Activated CD4-positive, alpha-beta T cell treated with anti-CD3 and anti-CD28 coated beads for 36 hours (primary cell): ENCODE measurements at places on chromosomes 7 and 10. TPM values are rescaled to one million over a fixed set of nuclear protein-coding genes. Genes with fewer than 3 reads are reported as not detected.

DNA sequence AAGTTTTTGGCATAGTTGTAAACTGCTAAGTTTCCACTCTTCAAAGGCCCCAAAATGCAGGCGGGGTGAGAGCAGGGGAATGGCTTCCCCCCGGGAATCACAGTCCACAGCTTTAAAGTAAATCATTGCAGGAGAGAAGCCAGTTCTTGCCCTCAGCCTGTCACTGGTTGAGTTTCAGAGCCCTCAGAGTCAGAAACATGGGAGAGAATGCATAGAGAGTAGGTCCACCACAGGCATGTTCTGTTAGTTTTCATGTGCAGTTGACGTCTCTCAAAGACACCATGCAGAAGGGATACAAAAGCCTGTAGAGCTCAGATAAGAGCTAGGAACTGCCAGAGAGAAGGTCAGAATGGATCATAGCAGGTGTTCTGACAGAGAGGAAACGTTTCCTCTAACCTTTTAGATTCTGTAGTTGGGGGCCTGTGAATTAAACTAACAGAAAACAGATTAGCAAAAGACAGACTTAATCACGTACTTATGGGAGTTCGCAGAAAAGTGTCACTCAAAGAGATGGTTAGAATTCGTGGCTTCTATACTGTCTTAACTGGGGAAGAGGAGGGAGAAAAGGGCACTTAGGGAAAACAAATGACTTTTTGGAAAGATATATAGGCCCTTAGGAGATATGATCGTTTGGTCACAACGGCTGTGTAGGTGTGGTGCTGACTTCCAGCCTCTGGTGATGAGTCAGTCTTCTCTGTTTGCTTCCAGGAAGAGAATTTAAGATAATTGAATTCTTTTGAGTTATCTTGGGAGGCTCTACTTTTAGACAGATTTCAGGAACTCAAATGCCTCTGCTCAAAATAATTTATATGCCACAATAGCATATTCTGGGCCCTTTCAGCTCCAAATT is 48.0 kb upstream of the MSRB2 start:
- DNase-seq = no peak
- no peak overlapping the region for H3K4me3 ChIP-seq
- no peaks in the 10 kb centered on the region for H3K36me3 ChIP-seq
- H3K27me3 ChIP-seq = peaks cover 10% of the 10 kb centered on the region
- no peaks in the 10 kb centered on the region for H3K4me1 ChIP-seq

DNA sequence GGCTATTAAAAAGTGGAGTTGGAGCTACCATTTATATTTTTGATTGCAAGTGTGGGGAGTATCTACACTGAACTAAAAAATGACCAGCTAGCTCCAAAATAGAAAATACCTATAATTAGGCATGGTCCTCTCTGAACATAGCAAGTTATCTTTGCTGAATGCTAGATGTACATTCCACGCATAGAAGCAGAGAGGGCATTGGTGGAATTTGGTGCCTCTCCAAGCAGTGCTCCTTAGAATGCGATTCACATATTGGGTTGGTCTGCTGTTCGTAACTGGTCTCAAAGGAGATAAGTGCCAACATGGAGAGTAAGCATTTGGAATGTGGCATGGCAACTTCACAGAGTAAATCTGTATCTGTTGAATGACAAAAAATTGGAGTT is 196.2 kb downstream of the PTN start:
- no peak for DNase-seq
- no peak overlapping the region for H3K27ac ChIP-seq
- H3K27me3 ChIP-seq = no peaks in the 10 kb centered on the region
- H3K36me3 ChIP-seq = no peaks in the 10 kb centered on the region

GRCh38 chr7:129435414-129435829 is 1.2 kb downstream of the STRIP2 start:
- H3K27me3 ChIP-seq = peaks cover 7% of the 10 kb centered on the region
- DNase-seq = no peak
- H3K4me1 ChIP-seq = peaks cover 44% of the 10 kb centered on the region
- H3K36me3 ChIP-seq = peaks cover 34% of the 10 kb centered on the region
- peak overlapping the region; percentile 91 for H3K27ac ChIP-seq

DNA sequence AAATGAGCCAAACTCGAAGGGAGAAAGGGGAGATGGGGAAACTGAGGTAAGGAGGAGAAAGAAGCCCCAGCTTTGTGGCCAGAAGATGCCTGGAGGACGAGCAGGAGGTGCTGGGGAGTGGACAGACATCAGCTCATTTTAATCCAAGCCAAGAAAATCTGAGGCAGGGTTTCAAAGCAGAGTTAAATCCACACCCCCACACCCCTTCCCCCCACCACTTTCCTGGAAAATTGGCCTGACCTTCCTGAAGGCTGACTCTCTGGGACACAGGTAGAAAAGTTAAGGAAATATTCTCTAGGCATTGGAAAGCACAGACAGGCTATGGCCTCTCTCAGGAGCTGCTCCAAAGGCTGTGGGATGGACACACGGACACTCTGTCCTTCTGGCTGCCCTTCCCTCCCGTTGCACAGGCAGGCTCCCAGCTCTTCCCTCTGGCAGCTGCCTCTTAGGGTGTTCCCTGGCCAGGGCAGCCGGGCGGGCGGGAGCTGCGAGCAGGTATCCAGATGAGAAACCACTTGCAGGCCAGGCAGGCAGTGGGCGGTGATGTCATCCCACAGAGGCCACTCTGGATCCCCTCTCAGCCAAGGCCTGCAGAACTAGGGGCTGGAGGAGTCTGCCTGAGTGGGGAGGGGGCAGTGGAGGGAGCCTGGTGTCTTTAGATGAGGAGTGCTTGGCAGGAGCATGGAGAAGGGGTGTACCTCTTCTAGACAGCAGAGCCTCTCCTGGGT is 171.8 kb downstream of the NEURL1 start:
- no peaks in the 10 kb centered on the region for H3K36me3 ChIP-seq
- H3K4me3 ChIP-seq = no peak overlapping the region

DNA sequence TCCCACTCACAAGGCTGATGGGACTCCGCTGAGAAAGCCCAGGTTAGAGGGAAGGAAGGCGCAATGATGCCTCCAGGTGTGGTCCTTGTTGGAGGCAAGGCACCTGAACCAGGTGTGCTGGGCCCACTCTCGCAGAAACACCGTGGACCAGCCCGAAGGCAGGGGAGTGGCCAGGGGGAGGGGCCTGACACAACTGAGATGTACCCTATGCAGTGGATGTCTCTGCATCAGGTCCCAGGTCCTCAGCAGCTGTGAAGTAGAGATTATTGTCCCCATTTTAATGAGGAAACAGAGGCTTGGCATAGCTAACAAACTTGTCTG is 32.0 kb downstream of the GBX1 start:
- DNase-seq = no peak
- no peaks in the 10 kb centered on the region for H3K4me1 ChIP-seq
- H3K27ac ChIP-seq = no peak overlapping the region

DNA sequence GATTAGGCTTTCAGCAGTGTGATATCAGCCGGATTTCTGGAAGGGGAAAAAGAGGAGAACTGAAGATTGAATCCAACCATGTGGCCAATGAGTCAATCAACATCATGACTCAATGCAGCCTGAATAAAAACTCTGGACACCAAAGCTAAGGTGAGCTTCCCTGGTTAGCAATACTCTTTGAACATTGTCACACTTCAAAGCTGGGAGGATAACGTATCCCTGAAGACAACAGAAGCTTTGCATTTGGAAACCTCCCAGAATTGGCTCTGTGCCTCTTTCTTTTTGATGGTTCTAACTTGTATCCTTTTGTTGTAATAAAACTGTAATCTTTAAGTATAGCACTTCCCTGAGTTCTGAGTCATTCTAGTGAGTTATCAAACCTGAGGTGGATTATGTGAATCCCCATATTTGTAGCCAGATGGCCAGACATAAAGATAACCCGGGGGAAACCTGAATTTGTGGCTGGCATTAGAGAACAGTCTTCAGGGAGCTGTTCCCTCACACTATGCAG is 284.4 kb downstream of the IPMK start:
- no peak overlapping the region for H3K4me3 ChIP-seq
- H3K27ac ChIP-seq = no peak overlapping the region
- H3K27me3 ChIP-seq = no peaks in the 10 kb centered on the region
- no peaks in the 10 kb centered on the region for H3K36me3 ChIP-seq
- no peaks in the 10 kb centered on the region for H3K4me1 ChIP-seq

DNA sequence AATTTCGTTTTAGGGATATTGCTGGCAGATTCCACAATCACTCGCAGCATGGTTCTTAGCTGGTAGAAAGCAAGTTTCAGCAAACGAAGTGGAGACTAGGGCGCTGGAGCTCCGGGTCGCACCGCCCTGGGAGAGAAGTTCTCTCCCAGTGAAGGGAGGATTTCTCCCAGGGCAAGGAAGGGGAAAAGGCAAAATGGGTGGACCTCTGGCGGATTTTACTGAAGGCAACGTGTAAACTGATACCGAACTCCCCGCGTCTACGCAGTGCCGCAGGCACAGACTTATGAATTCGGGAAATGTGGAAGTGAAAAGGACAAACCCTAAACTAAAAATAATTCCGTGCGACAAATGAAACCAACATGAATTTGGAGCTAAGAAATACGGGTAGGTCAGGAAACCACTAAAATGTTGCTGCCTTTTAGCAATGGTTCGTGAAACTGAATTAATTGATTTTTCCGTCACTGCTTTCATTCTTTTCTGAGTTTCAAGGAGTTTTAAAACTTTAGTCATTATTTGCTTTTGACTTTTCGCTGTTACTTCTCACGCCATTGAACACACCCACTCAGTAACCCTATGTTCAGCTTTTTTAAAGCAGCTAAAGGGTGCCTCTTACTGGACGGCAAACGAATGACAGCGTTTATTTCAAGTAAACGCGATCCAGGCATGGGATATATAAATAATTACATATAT is at the start of gene MYOF:
Gene MYOF (minus strand): TSS at position 190 of the 690 bp plus-strand sequence. CDS start 140 bp downstream, at position 50.
- H3K36me3 ChIP-seq = peaks cover 1% of the 10 kb centered on the region
- peaks cover 9% of the 10 kb centered on the region for H3K27me3 ChIP-seq
- peaks cover 24% of the 10 kb centered on the region for H3K4me1 ChIP-seq
- DNase-seq = peak; percentile 68

DNA sequence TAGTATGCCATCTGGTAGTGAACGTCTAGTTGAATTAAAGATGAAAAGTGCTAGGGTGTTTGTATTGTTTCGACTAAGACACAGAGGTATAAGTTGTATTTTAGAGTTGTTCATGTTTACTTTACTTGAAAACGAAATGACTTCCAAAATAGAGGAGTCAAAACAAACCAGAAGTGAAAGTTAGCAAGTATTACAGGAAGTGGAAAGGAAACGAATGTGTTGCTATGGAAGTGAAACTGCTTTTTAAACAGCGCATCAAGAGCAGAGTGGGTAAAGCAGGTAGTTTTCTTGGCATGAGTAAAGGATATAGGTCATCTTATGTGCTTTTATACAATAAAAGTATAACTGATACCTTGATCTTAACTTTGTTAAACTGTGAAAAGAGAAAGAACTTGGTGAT is 20.0 kb upstream of the GALNTL5 start:
- H3K4me3 ChIP-seq = peak overlapping the region; percentile 43
- H3K4me1 ChIP-seq = peaks cover 23% of the 10 kb centered on the region
- no peaks in the 10 kb centered on the region for H3K36me3 ChIP-seq
- peak overlapping the region; percentile 84 for H3K27ac ChIP-seq
- no peaks in the 10 kb centered on the region for H3K27me3 ChIP-seq
- DNase-seq = no peak

GRCh38 chr10:70615784-70616522 is 13.4 kb upstream of the PRF1 start:
- peaks cover 6% of the 10 kb centered on the region for H3K36me3 ChIP-seq
- H3K4me1 ChIP-seq = peaks cover 23% of the 10 kb centered on the region
- DNase-seq = no peak
- H3K27ac ChIP-seq = no peak overlapping the region
- H3K27me3 ChIP-seq = peaks cover 10% of the 10 kb centered on the region

GRCh38 chr10:118383699-118384098 is 41.6 kb upstream of the FAM204A start:
- no peak overlapping the region for H3K27ac ChIP-seq
- no peak for DNase-seq
- no peaks in the 10 kb centered on the region for H3K36me3 ChIP-seq
- H3K4me3 ChIP-seq = no peak overlapping the region

- peaks cover 5% of the 10 kb centered on the region for H3K27me3 ChIP-seq
- H3K27ac ChIP-seq = no peak overlapping the region
Measured at GRCh38 chr7:135886345-135887132, 90.6 kb downstream of the MTPN start.

- DNase-seq = no peak
- H3K4me1 ChIP-seq = no peaks in the 10 kb centered on the region
- H3K27ac ChIP-seq = no peak overlapping the region
- no peaks in the 10 kb centered on the region for H3K36me3 ChIP-seq
Measured at GRCh38 chr7:1674161-1675035, 4.3 kb downstream of the ELFN1 start.

- peaks cover 51% of the 10 kb centered on the region for H3K4me1 ChIP-seq
- H3K27me3 ChIP-seq = peaks cover 1% of the 10 kb centered on the region
- peaks cover 36% of the 10 kb centered on the region for H3K36me3 ChIP-seq
- peak overlapping the region; percentile 82 for H3K4me3 ChIP-seq
Measured at GRCh38 chr10:17229717-17229966, 1.6 kb downstream of the VIM start.

- H3K27me3 ChIP-seq = no peaks in the 10 kb centered on the region
- no peak overlapping the region for H3K4me3 ChIP-seq
- no peaks in the 10 kb centered on the region for H3K4me1 ChIP-seq
- H3K36me3 ChIP-seq = no peaks in the 10 kb centered on the region
- no peak overlapping the region for H3K27ac ChIP-seq
Measured at GRCh38 chr7:136654406-136654805, 214.0 kb upstream of the CHRM2 start.

GRCh38 chr7:36969376-36969775 is 245.1 kb upstream of the AOAH start:
- H3K27ac ChIP-seq = no peak overlapping the region
- H3K4me1 ChIP-seq = peaks cover 41% of the 10 kb centered on the region
- DNase-seq = no peak
- no peak overlapping the region for H3K4me3 ChIP-seq
- H3K27me3 ChIP-seq = no peaks in the 10 kb centered on the region

- H3K4me1 ChIP-seq = peaks cover 57% of the 10 kb centered on the region
- peak overlapping the region; percentile 65 for H3K27ac ChIP-seq
- H3K36me3 ChIP-seq = no peaks in the 10 kb centered on the region
- DNase-seq = no peak
Measured at GRCh38 chr10:12712293-12712983, 289.1 kb downstream of the CCDC3 start.

- H3K36me3 ChIP-seq = no peaks in the 10 kb centered on the region
- peaks cover 17% of the 10 kb centered on the region for H3K27me3 ChIP-seq
- no peak overlapping the region for H3K4me3 ChIP-seq
- peaks cover 3% of the 10 kb centered on the region for H3K4me1 ChIP-seq
Measured at GRCh38 chr10:5411941-5412276, 448 bp upstream of the NET1 start.

DNA sequence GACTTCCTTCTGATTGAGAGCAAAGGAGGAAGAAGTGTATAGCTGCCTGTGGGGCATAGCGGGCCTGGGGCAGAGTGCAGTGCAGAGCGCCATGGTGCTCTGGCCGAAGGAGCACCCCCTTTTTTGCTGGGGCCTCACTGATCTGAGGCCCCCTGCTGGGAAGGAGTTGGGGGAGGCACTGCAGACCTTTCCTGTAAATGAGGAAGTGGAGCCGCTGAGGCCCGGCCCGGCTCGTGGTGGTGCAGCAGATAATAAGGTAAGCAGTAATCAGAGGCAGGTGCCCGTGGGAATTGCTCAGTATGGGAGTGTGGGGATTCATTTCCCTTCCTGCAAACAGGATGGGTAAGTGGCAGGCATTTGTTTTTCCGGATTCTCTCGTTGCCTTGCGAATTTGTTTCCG is 373.7 kb upstream of the MKI67 start:
- H3K4me3 ChIP-seq = no peak overlapping the region
- H3K4me1 ChIP-seq = no peaks in the 10 kb centered on the region
- no peak overlapping the region for H3K27ac ChIP-seq

Gene DNAJC9
- 45.4 TPM for total RNA-seq

Gene OR2A42
- total RNA-seq = not detected

Gene PALS2
- total RNA-seq = 20.8 TPM

Gene ADIRF
- total RNA-seq = not detected

Gene MCM10
- 86.2 TPM for total RNA-seq

Gene CCDC172
- not detected for total RNA-seq

Gene PRTFDC1
- total RNA-seq = 0.32 TPM

Gene AGMO
- total RNA-seq = not detected

Gene CALML3
- not detected for total RNA-seq

Gene ASIC3
- 6.7 TPM for total RNA-seq

Gene CADPS2
- not detected for total RNA-seq

Gene EVX1
- not detected for total RNA-seq

Gene SFRP4
- total RNA-seq = not detected
